ENCODE measurements at places on chromosomes 4 and X. TPM values are rescaled to one million over a fixed set of nuclear protein-coding genes. Genes with fewer than 3 reads are reported as not detected.

Gene SYNPO2
- 89.8 TPM for total RNA-seq

Gene TSPAN5
- total RNA-seq: 1.4 TPM

Gene SERPINA7
- not detected for total RNA-seq

Gene CT83
- not detected for total RNA-seq

Gene GAK
- 91.3 TPM for total RNA-seq

Gene GPM6B
- 2.3 TPM for total RNA-seq

Gene RIPPLY1
- not detected for total RNA-seq

Gene ZCCHC12
- total RNA-seq: not detected

Gene LIMCH1
- total RNA-seq: 113 TPM

Gene GABRA4
- total RNA-seq: not detected

Gene SLC6A14
- total RNA-seq: not detected

Gene RAB39B
- total RNA-seq: 0.13 TPM

Gene SLC25A4
- 20.9 TPM for total RNA-seq

Gene CCKAR
- not detected for total RNA-seq

Gene FHIP1A
- 0.10 TPM for total RNA-seq

Gene PLAC8
- total RNA-seq: 9.5 TPM

Gene SPACA5
- total RNA-seq: not detected

Gene CPLX1
- 3.0 TPM for total RNA-seq

Gene MAGEB2
- not detected for total RNA-seq

Gene MAGEA2
- not detected for total RNA-seq

Gene UBQLN2
- 23.5 TPM for total RNA-seq

Gene BEX5
- total RNA-seq: 1.2 TPM

Gene CT45A1
- not detected for total RNA-seq

Gene RTL3
- not detected for total RNA-seq

Gene GPR173
- 1.9 TPM for total RNA-seq

Gene PPP4R3C
- not detected for total RNA-seq

Gene HGFAC
- not detected for total RNA-seq

Gene GPR119
- total RNA-seq: not detected

Gene SOD3
- 128 TPM for total RNA-seq

Gene CT45A2
- total RNA-seq: not detected

Gene F9
- total RNA-seq: not detected

Gene HSFX1
- total RNA-seq: 0.64 TPM

Gene AIFM1
- total RNA-seq: 35.4 TPM

Gene MSANTD1
- 0.80 TPM for total RNA-seq

Gene TGIF2LX
- total RNA-seq: not detected

Gene DOCK11
- 117 TPM for total RNA-seq

Gene AKAP4
- not detected for total RNA-seq

Data from mesenteric fat pad (tissue), 1 donor.